NCI-H446 treated with DMSO at 0.1 percent for 48 hours (cell line): ENCODE measurements at places on chromosomes 12 and 14.

GRCh38 chr14:55800156-55800785 lies 220.3 kb downstream of the KTN1 start:
- no peak for DNase-seq

DNA sequence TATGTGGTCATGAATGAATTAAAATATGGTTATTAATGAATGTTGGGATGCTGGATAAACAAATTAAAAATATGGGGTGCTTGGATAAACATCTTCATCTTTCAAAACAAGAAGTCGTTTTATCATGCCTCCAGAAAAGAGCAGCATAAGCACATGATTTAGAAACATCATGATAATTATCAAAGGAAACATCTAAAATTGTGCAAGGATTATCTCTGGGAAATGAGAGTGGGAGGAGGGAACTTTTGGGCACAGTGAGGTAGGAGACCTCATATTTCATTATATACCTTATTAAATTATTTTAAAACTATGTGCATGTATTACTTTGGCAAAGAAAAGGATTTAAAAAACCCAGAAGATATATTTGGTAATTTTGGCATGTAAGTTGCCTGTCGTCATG lies 8.9 kb downstream of the C3AR1 start:
- no peak for DNase-seq

DNA sequence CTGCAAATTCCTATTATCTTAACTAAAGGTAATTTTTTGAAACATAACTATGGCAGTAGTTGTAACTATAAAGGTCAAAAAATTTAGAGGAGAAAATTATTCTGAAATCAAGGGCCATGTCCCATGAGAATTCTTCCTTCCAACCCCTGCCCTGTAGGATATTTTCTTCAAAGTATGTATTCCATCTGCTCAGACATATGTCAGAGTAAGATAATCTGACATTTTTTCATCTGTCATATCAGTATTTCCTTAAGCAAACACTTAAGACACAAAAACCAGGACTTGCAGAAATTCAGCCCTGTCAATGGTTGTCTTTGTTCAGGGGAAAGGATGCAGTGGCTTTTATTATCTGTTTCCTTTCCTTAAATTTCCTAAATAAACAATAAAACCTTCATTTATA lies 36.3 kb downstream of the ACSS3 start:
- no peak for DNase-seq

DNA sequence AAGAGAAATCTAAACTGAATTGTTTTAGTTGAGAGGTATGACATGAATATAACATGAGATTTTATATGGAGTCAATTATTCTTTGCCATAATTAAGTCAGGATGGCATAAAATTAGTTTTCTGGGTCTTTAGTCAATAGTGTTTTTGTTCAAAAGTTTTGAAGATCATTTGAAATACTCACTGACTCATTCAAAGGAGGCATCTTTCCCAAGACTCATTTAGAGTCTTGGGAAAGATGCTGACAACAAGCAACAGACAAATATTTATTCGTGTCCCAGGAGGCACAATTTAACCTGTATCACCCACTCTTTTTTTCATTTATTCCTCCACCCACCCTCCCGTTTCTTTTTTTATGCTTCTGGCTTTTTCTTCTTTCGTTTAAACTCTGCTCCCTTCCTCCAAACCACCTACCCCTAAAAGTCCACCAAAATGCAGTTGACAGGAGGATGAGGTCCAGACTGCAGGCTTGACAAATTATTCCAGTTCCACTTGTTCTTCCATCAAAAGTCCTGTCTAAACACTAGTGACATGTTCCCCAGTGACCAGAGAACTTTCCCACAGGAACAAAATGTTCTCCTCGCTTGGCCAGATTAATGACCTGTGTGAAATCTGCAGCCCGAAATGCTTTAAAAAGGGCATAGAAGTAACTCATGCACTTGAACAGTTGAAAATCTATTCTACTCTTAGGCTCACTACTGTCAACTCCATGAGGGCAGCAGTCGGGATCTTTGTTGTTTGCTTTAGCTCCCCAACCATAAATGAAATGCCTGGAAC lies 43.3 kb upstream of the CSRP2 start:
- DNase-seq: no peak

GRCh38 chr14:95953111-95953724 lies 76.6 kb downstream of the TUNAR start:
- DNase-seq: no peak
